ENCODE measurements at places on chromosomes 7 and 10. TPM values are rescaled to one million over a fixed set of nuclear protein-coding genes. Genes with fewer than 3 reads are reported as not detected.

CYP26C1 gene
- not detected for total RNA-seq

GRCh38 chr10:50648089-50648934, 24.6 kb upstream of the SGMS1 start:
- no peaks in the 10 kb centered on the region for H3K27me3 ChIP-seq
- no peaks in the 10 kb centered on the region for H3K36me3 ChIP-seq
- DNase-seq, result no peak
- H3K27ac ChIP-seq, result no peak overlapping the region
- H3K4me1 ChIP-seq, result peaks cover 8% of the 10 kb centered on the region

DNA sequence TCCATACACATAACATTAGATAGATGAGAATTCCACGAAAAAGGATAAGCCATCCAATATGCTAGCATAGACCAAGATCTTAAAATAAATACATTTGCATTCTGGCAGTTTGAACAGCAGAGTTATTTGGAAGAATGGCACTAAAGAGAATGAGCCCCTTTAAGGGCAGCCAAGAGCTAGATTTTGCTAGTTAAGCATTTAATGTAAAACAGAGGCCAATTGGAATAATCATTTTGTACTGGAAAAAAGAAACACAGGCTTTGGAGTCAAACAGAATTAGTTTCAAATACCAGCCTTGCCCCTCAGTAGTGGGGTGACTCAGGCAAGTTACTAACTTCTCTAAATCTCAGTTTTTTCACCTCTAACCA, 56.2 kb downstream of the LRRTM3 start:
- H3K27me3 ChIP-seq, result no peaks in the 10 kb centered on the region
- DNase-seq, result no peak
- no peak overlapping the region for H3K27ac ChIP-seq
- no peaks in the 10 kb centered on the region for H3K4me1 ChIP-seq
- H3K4me3 ChIP-seq, result no peak overlapping the region

DNA sequence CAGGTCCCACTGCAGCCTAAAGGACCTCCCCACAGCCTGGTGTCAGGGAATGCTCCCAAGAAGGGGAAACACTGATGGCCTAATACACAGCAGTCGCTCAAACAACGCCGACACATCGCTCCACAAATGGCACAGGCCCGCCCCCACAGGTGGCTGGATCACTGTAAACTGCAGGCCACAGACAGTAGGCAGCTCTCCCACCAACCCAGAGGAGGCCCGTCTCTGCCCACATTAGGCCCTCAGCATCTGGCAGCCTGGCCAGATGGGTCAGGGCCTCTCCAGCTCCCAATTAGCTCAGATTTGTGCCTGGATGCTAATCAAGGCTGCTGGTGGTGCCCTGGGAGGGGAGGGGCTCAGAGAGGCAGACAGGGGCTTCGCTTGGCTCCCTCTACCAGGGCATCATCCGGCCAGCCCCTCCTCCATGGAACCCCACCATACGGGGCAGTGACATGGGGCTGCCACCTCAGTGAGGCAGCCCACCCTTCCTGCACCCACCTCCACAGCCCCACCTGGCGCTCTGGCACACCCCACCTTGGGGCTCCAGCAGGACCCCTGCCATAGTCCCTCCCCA, 42.7 kb downstream of the CAMK2B start:
- H3K4me1 ChIP-seq, result no peaks in the 10 kb centered on the region
- H3K27me3 ChIP-seq, result no peaks in the 10 kb centered on the region
- no peak overlapping the region for H3K4me3 ChIP-seq
- H3K36me3 ChIP-seq, result no peaks in the 10 kb centered on the region
- DNase-seq, result peak; percentile 8
- H3K27ac ChIP-seq, result no peak overlapping the region

DNA sequence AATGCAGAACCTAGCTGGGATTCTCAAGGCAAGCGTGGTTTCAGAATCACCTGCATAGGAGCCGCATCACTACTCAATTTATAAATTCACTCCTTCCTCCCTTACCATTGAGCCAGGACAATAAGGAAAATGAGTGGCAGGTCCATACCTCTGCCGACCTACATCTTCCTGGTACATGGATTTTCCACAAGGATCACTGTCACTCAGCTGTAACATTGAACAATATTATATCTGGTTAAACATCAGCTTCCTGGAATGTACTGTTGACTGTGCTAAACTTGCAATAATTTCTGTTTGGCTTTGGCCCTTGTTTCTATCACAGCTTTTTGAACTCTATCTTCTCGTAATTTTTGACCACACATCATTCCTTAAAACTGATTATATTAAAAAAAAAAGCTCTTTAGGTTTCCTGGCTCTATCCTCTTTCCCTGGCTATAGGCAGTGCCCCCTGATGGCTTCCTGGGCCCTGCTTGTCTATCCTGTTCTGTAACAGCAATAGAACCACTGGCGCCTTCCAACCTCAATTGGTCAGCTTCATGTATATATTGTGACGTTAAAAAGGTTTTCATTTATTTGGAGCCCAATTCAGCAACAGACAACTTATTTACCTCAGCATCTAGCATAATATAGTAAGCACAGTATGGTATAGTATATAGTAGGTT, 59.2 kb downstream of the RNLS start:
- no peak for DNase-seq
- no peaks in the 10 kb centered on the region for H3K4me1 ChIP-seq
- H3K27ac ChIP-seq, result no peak overlapping the region
- H3K36me3 ChIP-seq, result no peaks in the 10 kb centered on the region
- H3K4me3 ChIP-seq, result no peak overlapping the region

DNA sequence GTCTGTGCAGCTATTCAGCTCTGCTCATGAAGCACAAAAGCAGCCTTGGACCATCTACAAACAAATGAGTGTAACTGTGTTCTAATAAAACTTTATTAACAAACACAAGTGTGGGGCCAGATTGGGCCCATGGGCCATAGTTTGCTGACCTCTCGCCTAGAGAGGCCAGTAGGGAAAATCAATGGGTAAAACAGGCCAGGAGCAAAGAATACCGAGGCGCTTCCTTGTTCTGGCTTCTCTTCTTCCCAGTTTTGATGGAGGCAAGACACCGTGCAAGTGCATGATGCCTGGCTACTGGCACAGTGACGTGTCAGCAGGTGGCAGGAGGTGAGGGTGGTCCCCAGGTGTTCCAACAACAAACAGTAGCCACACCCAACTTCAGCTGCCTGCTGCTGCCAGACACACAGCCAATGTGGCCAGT, 94.3 kb upstream of the SDK1 start:
- no peak for DNase-seq
- H3K27me3 ChIP-seq, result peaks cover 2% of the 10 kb centered on the region
- no peak overlapping the region for H3K4me3 ChIP-seq
- H3K27ac ChIP-seq, result no peak overlapping the region
- H3K36me3 ChIP-seq, result no peaks in the 10 kb centered on the region

DNA sequence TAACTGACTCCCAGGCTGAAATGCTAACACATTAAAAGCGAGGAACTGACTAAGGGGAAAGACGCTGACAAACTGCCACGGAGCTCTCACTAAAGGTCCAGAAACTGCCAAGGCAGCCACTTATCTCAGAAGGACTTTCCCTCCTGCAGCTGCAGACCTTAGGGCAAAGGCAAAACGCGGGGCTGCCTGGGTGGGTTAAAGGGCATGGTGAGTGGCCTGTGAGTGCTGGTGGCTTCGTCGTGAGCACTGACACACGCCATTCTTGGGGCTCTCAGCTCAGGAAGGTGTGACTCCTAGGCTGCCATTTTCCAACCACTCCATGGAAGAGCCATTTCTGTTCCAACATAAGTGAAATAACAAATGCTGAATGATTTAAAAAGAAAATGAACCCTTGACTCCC, 232.5 kb downstream of the COBL start:
- H3K36me3 ChIP-seq, result no peaks in the 10 kb centered on the region
- DNase-seq, result no peak
- H3K4me1 ChIP-seq, result no peaks in the 10 kb centered on the region
- no peaks in the 10 kb centered on the region for H3K27me3 ChIP-seq

GRCh38 chr7:1777122-1777521, 107.0 kb downstream of the ELFN1 start:
- peaks cover 2% of the 10 kb centered on the region for H3K36me3 ChIP-seq
- no peak for DNase-seq
- H3K4me3 ChIP-seq, result no peak overlapping the region
- H3K27me3 ChIP-seq, result peaks cover 10% of the 10 kb centered on the region

DNA sequence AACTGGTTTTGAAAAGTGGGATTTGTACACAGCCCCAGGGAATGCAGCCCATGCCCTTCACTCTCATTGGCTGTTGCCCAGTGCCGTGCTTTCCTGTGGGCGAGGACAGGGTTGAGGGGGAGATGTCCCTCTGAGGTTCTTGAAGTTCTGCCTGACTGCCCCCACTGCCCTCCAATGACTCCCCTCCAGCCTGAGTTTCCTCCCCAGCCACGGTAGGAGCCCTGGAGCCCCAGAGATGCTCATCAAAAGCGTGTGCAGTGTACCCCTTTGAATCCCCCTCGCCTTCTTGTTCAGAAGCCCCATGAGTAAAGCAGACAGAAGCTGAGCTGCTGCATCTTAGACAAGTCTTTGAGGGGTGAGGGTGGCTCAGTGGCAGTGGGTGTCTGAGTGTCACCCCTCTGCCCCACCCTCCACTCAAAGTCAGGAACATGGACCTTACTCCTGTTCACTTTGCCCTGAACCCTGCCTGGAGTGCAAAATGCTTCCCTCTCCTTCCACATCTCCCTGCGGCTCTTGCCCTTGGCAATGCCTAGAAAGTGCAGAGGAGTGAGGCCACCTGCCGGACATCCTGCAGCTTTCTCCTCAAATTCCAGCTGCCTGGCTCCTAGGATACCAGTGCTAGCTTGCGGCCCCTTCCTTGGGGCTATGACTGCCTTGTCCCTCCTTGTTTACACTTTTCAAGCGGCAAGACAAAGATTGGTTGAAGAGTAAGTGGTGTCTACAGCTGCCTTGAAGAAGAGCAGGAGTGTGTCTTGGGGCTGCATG, 19.9 kb downstream of the FAM241B start:
- DNase-seq, result no peak
- H3K27me3 ChIP-seq, result no peaks in the 10 kb centered on the region
- peaks cover 16% of the 10 kb centered on the region for H3K4me1 ChIP-seq
- no peaks in the 10 kb centered on the region for H3K36me3 ChIP-seq
- H3K27ac ChIP-seq, result no peak overlapping the region
- H3K4me3 ChIP-seq, result no peak overlapping the region

- peaks cover 8% of the 10 kb centered on the region for H3K4me1 ChIP-seq
- DNase-seq, result no peak
- no peak overlapping the region for H3K27ac ChIP-seq
Observed at GRCh38 chr7:148264933-148265557, 325.5 kb upstream of the C7orf33 start.

TUBAL3 gene
- total RNA-seq, result not detected

CRYGN gene
- total RNA-seq, result not detected

- no peaks in the 10 kb centered on the region for H3K36me3 ChIP-seq
- H3K27ac ChIP-seq, result no peak overlapping the region
- no peaks in the 10 kb centered on the region for H3K4me1 ChIP-seq
- H3K27me3 ChIP-seq, result no peaks in the 10 kb centered on the region
- no peak for DNase-seq
- H3K4me3 ChIP-seq, result no peak overlapping the region
Observed at GRCh38 chr7:30859940-30860496, 51.6 kb upstream of the AQP1 start.

DNA sequence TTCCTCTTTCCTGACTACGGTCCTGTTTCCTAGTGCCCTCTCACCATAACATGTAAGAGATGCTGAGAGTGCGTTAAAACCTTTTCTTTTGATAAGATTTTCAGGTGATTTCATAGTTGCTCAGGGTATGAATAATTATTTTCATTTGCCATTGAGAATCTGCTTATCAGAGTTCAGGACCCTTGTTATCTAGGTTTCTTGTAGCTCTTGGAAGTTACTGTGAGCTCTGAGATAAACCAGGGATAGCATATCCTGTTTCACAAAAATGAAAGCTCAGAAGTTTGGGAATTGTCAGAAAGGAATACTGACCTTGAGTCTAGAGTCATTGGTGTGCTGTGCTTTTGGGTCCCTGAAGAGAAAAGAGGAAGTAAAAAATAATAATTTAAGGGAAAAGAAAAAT, 76.8 kb upstream of the PRKG1 start:
- peaks cover 20% of the 10 kb centered on the region for H3K27me3 ChIP-seq
- H3K4me3 ChIP-seq, result no peak overlapping the region
- H3K4me1 ChIP-seq, result no peaks in the 10 kb centered on the region
- H3K27ac ChIP-seq, result no peak overlapping the region
- H3K36me3 ChIP-seq, result no peaks in the 10 kb centered on the region
- DNase-seq, result no peak

GRCh38 chr10:133179651-133180050, 19.6 kb downstream of the KNDC1 start:
- H3K4me3 ChIP-seq, result no peak overlapping the region
- no peaks in the 10 kb centered on the region for H3K36me3 ChIP-seq
- H3K4me1 ChIP-seq, result no peaks in the 10 kb centered on the region

DNA sequence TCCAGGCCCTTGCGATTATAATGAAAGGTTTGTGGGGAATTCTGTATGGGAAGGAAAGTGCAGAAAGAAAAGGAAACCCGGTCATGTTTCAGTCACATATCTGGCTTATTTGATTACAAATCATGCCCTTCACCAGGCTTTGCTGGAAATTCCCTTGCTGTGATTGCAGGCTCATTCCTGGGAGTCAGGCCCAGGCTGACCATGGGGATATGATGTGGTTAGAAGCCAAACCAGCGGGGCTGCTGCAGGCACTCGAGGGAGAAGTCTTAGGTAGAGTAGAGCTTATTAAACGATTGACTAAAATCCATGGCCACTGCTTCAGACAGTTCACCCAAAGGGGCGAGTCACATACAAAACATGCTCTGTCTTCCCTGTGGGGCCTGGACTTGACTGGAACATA, 16.2 kb downstream of the PKD1L1 start:
- no peak overlapping the region for H3K4me3 ChIP-seq
- no peak for DNase-seq
- H3K27me3 ChIP-seq, result no peaks in the 10 kb centered on the region
- H3K4me1 ChIP-seq, result peaks cover 6% of the 10 kb centered on the region

- no peaks in the 10 kb centered on the region for H3K4me1 ChIP-seq
- H3K4me3 ChIP-seq, result no peak overlapping the region
- no peak overlapping the region for H3K27ac ChIP-seq
- no peak for DNase-seq
- no peaks in the 10 kb centered on the region for H3K36me3 ChIP-seq
Observed at GRCh38 chr7:4136501-4137110, 545.5 kb upstream of the FOXK1 start.

MYO1G gene
- 436 TPM for total RNA-seq

- H3K27ac ChIP-seq, result peak overlapping the region; percentile 80
- peak; percentile 61 for DNase-seq
- peak overlapping the region; percentile 93 for H3K4me3 ChIP-seq
- peaks cover 56% of the 10 kb centered on the region for H3K4me1 ChIP-seq
Observed at GRCh38 chr10:5890452-5890915, 441 bp downstream of the FBH1 start.

TMEM26 gene
- not detected for total RNA-seq

GBX1 gene
- total RNA-seq, result not detected

DNA sequence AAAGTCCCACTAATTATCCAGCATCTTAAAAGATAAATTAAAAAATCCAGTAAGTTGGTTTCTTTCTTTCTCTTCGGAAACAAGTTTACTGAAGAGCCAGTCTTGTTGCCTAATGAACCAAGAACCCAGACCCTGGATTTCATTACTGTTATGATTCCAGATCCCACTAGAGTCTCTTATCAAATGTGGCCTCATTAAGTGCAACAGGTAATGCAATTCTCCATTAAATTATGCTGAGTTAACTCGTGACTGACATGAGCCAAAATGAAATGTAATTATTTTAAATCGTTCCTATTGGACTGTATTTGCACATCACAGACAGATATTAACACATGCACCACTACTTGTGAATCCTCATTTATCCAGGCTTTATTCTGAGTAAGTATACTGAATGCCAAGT, 115.6 kb downstream of the NXPH1 start:
- no peak for DNase-seq
- no peaks in the 10 kb centered on the region for H3K4me1 ChIP-seq
- H3K27me3 ChIP-seq, result no peaks in the 10 kb centered on the region
- no peak overlapping the region for H3K4me3 ChIP-seq
- no peaks in the 10 kb centered on the region for H3K36me3 ChIP-seq

IDI2 gene
- not detected for total RNA-seq

All from activated CD4-positive, alpha-beta memory T cell treated with anti-CD3 and anti-CD28 coated beads for 36 hours (primary cell).